Activated T-cell treated with anti-CD3 and anti-CD28 coated beads for 24 hours (primary cell): ENCODE measurements at places on chromosomes 2 and 18.

DNA sequence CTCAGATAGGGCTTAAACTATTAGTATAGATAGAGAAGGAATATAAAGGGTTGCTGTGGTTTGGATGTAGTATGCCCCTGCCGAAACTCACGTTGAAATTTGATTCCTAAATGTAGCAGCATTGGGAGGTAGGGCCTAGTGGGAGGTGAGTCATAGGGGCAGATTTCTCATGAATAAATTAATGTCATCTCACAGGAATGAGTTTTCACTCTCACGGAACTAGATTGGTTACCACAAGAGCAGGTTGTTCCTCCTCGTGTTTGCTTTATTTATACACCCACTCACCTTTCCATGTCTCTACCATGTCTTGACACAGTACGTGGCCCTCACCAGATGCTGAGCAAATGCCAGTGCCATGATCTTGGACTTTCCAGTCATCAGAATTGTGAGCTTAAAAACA, 218.2 kb downstream of the RBM43 start:
- DNase-seq = no peak

GRCh38 chr2:29388071-29388470, 272.9 kb downstream of the CLIP4 start:
- DNase-seq = no peak

DNA sequence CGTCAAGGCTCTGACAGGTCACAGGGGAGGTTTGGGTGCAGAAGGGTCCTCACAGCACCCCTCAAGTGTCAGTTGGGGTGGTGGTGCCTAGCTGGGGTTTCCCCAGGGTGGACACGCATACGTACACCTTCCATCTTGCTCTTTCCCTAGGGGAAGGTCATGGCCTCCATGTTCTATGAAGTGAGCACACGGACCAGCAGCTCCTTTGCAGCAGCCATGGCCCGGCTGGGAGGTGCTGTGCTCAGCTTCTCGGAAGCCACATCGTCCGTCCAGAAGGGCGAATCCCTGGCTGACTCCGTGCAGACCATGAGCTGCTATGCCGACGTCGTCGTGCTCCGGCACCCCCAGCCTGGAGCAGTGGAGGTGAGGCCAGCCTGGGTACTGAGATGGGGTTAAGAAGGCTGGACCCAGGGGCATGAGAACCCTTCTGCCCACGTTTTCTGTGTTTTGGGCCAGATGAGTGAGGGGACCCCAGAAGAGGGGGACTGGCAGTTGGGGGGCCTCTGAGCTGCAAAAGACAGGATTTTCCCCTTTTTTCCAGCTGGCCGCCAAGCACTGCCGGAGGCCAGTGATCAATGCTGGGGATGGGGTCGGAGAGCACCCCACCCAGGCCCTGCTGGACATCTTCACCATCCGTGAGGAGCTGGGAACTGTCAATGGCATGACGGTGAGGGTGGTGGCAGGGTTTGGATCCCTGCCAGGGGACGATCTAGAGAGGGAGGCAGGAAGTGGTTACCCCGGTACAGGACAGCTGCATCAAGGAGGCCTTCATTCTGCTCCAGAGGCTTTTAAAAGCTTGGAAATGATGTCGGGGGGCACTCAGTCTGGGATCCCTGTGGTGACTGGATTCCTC, 20.9 kb downstream of the SLC30A3 start:
- DNase-seq = no peak

DNA sequence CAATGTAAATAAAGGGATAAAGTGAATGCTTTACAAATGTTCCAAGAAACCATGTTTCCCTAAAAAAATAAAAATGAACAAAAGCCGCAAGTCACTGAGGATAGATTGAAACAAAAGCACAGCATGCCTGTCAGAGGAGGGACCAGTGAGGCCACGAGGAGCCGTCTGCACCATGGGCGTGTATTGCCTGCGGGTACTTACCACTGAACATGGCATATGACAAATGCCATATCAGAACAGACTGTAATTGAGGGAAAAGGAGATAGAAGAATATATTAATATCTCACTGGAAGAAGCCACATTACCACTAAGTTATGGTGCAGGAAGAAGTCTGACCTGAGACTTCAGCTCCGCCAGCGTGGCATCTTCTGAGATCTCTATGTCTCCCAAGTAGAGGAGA, 75.8 kb downstream of the USP40 start:
- no peak for DNase-seq

DNA sequence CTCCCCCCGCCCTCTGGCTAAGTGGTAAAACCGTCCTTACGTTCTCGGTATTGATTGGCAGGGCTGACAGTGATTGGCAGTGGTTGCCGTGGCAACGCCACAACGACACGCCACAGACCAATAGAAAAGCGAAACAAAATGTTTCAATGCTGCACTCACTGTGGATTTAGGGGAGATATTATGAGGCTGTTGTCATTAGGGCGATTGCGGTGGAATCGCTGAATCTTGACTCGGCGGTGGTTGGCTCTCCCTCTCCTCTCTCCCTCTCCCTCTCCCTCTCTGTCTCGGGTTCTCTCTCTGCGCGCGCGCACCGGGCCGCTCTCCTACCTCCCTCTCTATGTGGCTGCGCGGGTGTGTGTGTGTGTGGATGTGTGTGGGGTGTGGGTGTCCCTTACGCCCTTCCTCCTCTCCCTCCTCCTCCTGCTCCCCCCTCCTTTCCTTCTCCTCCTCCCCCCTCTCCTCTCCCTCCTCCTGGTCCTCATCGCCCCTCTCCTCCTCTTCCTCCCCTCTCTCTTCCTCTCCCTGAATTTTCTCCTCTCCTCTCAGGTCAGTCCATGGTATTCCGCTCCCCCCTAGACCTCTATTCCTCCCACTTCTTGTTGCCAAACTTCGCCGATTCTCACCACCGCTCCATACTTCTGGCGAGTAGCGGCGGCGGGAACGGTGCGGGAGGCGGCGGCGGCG, at the start of gene SIX3:
Gene SIX3 (plus strand): TSS at position 152 of the 684 bp plus-strand sequence. CDS start 403 bp downstream, at position 555.
- DNase-seq = peak; percentile 35

GRCh38 chr2:240573071-240573515, 4.8 kb downstream of the RNPEPL1 start:
- no peak for DNase-seq

GRCh38 chr18:50494569-50494968, 65.3 kb upstream of the MAPK4 start:
- no peak for DNase-seq

DNA sequence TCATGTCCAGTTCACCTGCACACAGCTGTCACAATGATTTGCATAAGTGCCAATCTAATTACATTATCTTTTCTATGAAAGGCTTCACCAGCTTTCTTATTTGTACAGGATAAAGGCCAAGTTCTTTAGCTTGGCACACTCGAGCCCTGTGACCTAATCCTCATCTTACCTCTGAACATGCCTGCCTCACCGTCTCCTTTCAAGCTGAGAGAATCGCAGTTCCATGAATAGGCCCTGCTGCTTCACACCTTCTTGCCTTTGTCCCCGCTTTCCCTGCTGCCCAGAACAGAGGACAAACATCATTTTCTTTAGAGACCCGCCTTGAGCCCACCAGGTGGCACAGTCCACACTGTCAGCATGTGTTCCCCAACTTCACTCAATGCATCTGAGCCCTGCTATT, 1094.7 kb downstream of the BCL11A start:
- DNase-seq = no peak

GRCh38 chr18:34544930-34545329, 165.2 kb upstream of the DTNA start:
- no peak for DNase-seq

DNA sequence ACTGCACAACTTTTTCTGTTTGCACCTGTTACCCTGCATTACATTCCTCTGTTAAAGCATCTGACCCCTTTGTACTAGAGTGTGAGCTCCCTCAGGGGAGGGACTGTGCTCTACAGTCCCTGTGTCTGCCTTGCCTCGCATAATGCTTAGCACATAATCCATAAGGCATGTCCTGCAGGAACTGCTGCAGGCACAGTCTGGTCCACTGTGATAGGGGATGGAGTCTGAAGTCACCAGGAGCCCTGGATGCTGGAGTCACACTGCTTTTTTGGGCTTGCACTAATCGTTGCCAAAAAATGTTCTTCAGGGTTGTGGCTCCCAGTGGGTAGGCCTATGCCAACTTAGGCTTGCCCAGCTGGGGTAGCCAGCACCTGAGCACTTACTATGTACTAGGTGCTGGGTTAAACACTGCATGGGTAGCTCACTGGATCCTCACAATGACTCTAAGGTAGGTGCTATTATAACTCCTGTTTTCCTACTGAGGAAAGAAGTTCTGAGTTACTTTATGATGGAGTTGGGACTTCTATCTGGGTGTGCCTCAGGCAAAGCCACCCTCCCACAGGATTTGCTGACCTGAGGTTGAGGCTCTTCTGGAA, 33.3 kb downstream of the COPS7B start:
- no peak for DNase-seq

GRCh38 chr2:168371273-168372019, 84.6 kb upstream of the CERS6 start:
- DNase-seq = no peak

GRCh38 chr2:21924640-21925285, 801.0 kb downstream of the TDRD15 start:
- no peak for DNase-seq

- no peak for DNase-seq
Measured at GRCh38 chr2:37854676-37855282, 70.3 kb upstream of the RMDN2 start.

DNA sequence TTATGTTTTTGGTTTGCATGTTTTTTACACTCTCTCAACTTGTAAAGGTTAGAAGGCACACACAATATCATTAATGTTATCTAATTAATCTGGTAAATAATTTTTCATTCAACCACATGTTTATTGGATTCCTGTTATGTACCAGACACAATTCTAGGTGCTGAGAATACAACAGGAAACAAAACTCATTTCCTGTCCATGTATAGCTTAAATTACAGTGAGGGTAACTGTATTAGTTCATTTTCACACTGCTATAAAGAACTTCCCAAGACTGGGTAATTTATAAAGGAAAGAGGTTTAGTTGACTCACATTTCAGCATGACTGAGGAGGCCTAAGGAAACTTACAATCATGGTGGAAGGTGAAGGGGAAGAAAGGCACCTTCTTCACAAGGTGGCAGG, 270.5 kb downstream of the TRIB2 start:
- DNase-seq = no peak

- no peak for DNase-seq
Measured at GRCh38 chr2:129133692-129134641, 815.3 kb upstream of the HS6ST1 start.

- no peak for DNase-seq
Measured at GRCh38 chr2:238642973-238643372, 204.9 kb upstream of the TWIST2 start.

- DNase-seq = no peak
Measured at GRCh38 chr2:143823876-143824275, 694.7 kb downstream of the ARHGAP15 start.

DNA sequence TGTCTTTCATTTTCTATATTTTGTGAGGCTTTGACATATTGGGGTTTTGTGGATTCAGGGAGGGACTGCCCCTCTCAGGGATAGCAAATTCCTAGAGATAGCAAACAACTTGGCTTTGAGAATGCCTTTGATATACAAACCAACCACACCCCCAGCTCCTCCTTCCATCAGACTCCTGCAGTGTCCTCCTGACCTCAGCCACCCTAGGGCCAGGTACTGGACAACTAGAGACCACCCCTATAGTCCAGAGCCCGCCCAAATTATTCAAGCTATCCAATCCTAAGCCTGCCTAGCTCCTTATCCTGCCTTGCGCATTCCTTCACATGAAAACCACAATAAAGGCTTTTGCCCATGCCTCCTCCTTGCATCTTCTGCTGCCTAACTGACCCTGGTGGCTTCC, 22.9 kb upstream of the STAM2 start:
- DNase-seq = no peak

- DNase-seq = no peak
Measured at GRCh38 chr2:234161932-234162331, 111.4 kb downstream of the SPP2 start.

GRCh38 chr2:181052523-181052891, 72.1 kb downstream of the UBE2E3 start:
- no peak for DNase-seq

DNA sequence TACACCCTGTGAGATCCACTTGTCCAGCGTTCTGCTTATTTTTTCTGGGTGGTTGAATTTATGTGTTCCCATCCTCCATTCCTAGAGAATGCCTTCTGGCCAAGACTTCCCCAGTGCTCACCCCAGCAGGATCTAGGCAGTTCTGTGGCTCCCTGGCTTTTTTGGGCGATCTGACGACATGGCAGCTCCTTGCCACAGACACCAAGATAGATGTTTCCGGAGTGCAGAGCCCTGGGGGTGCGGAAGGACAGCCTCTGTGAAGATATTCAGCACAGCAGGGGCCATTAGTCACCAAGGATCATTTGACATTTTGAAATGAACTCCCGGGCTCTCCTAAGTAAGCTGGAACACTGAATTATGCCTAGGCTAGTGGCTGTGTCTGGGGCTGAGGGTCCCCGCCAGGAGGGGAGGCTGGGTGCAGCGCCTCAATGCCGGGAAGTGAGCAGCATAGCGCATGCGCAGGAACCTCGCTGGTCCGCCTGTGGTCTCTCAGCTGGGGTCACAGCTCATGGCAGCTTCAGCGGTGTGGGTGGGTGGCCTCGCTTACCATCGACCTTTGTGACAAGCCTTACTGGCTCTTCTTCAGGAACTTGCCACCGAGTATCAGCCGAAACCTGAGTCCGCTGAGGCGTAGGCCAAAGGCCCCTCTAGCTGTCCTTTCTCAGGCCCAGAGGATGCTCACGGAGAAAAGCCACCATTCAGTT, 60.3 kb downstream of the MEX3C start:
- no peak for DNase-seq

DNA sequence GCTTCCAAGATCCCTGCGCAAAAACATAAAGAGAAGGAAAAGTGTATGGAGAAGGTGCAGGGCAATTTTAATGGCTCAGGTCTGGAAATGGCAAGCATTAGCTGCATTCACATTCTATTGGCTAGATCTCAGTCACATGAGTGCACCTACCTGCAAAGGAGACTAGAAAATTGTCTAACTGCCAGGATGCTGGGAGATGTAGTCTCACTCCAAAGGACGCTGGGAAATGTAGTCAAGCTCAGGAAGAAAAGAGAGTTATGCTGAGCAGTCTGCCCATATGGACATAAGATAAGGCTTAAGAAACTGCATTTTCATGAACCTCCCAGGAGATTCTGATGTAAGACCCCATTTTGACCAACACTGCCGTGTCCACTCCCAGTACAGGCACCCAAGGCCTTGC, 9.5 kb upstream of the KLHL29 start:
- no peak for DNase-seq

DNA sequence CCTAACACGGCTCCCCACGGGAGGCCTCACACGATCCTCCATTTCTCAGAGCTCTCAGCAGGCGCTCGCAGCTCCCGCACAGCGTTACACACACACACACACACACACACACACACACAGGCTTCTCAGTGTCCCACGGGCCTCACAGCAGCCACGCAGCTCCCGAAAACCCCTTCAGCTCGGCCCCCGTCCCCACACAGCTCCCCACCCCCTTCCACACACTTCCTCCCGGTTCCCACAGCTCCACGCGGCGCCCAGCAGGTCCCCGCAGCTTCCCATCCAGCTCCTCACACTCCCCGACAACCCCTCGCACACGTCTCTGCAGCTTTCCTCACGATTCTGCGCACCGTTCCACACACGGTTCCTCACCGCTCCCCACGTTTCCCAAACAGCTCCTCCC, 41.6 kb downstream of the KIF1A start:
- DNase-seq = no peak
